ENCODE measurements at places on chromosomes 12 and 14.

DNA sequence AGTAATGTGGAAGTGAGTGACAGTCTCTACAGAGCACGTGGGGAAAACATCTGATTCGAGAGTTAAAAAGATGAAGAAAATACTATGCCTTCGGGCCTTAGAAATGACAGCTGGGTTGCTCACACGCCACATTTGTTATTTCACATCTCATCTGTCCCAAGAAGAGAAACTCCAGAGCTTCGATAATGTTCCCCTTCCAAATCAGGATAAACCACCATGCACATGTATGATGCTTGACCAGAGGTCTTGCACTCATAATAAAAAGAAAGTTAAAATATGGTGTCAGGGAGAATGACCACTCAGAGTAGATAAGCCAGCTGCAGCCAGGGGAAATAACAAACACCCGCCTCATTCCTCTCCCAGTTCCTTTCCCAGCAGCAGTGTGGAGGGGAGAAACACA lies 34.6 kb downstream of the NIN start:
- no peak for DNase-seq

DNA sequence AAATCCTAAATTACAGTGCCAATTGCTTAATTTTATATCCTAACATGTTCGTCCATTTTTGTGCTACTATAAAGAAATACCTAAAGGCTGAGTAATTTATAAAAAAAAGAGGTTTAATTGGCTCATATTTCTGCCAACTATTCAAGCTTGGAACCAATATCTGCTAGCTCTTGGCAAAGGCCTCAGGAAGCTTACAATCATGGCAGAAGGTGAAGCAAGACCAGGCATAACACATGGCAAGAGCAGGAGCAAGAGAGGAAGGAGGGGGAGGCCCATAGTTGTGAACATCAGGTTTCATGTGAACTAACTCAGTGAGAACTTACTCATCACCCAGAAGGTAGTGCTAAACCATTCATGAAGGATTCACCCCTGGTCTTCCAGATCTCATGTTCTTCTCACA lies 494.3 kb downstream of the CCER1 start:
- no peak for DNase-seq

GRCh38 chr12:78121969-78122610 lies 291.4 kb downstream of the NAV3 start:
- DNase-seq = no peak

- DNase-seq = peak; percentile 46
Observed at GRCh38 chr12:79360936-79361335, 329.8 kb downstream of the PAWR start.

GRCh38 chr12:45268672-45269411 lies 52.9 kb downstream of the ANO6 start:
- DNase-seq = peak; percentile 98

DNA sequence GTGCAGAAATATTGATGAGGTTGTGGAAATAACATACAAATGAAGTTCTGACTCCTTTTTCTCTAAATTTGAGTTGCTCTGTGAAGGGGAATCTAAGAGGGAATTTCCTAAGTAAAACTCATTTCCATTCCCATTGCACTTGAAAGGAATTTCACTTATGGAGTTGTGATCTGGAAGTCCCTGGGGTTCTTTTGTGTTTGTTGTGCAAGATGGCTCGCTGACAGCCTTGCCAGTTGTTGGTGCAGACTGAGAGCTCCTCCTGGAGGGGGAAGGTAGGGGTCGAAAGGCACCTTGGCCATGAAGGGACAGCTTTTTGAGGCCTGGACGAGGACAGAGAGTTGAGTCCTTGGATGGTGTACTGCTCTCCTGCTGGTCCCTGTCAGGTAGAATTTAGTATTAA lies 72.0 kb downstream of the C12orf56 start:
- DNase-seq = no peak

- no peak for DNase-seq
Observed at GRCh38 chr12:14751986-14752385, 51.3 kb downstream of the WBP11 start.

DNA sequence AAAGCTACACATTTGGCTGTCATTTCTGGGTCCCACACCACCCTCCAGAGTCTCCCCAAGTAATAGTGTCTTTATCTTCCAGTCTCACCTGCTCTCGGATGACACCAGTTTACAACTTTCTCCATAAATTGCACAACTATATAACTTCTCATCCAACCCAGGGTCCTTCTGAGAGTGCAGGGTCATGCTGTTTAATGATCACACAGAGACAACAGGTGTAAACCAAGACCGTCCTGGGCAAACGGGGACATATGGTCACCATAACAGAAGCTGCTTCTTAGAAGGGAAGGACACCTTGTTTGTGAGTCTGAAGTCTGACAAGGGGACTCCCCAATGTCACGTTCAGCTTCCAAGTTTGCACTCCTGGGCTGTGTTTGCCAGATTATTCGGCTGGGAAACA lies 74.3 kb downstream of the MAP1LC3B2 start:
- no peak for DNase-seq

GRCh38 chr14:106846218-106846617 lies 1319.8 kb downstream of the TMEM121 start:
- DNase-seq = no peak

DNA sequence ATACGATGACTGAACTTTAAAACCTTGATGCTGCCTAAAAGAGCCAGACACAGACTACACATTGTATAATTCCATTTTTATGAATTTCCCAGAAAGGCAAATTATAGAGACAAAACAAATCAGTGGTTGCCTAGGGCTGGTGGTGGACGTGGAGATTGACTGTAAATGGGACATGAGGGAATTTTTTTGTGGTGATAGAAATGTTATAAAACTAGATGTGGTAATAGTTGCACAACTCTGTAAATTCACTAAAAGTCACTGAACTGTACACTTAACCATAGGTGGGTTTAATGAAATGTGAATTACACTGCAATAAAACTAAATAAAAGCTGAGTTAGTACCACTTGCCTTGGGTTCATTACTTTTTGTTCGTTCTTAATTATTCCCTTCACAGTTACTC lies 72.1 kb downstream of the PLEKHA5 start:
- DNase-seq = no peak

GRCh38 chr14:89247457-89248122 lies 169.4 kb downstream of the FOXN3 start:
- no peak for DNase-seq

DNA sequence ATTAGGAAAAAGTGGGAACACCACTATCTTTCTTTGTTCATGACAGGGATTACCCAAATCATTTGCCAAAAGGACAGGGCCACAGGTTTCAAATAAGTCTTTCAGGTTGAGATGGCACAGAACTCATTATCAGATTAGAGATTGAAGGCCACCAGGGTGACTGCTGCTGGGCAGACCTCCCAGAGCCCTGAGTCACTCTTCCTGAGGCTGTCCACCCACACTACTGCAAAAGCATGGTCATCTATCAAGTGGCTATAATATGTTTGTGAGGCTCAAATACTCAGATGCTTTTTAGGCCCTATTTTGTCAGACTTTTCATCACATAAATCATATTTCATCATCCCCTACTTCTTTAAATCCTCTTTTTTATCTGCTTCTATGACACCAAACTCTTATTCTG lies 155.3 kb upstream of the CCDC196 start:
- no peak for DNase-seq

DNA sequence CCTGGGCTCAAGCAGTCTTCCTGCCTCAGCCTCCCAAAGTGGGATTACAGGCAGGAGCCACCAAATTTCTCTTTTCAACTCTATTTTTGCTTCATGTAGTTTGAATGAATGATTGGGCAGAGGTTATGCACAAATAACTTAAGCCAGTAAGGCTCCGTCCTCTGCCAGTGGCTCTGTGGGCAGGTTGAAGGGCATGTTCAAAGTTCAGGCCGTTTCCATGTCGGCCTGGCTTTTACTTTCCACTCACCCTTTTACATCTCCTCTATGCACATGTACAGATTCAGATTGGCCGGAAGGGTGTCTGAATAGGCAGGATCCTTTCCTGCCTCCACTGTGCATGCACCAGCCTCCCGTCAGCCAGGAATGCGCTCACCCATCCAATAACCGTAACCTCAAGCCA lies 132.3 kb downstream of the EML1 start:
- no peak for DNase-seq

DNA sequence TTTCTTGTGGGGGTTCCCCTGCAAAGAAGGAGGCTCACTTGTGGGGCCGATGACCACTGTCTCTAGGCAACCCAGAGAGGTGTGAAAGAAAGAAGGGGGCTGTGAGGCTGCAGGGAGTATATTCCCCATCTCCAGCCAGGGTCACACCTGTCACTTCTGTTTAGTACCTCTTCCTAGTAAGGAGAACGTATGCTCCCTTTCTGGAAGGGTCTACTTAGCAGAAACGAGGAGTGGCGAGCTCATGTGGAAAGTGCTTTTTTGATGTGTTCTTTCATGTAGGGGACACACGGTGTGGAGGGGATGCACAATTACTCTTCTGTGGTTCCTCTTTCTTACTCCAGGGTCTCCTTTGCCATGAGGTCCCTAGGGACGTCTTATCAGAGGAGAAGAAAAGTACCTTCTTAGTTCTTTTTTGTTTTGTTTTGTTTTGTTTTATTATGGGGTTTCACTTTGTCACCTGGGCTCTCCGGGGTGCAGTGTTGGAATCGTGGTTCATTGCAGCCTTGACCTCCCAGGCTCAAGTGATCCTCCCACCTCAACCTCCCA lies 58.3 kb downstream of the PRKCH start:
- no peak for DNase-seq

- DNase-seq = peak; percentile 99
Observed at GRCh38 chr12:65536876-65537681, 258.6 kb downstream of the MSRB3 start.

GRCh38 chr12:122003651-122004611 lies 17.8 kb upstream of the BCL7A start:
- DNase-seq = no peak

- DNase-seq = peak; percentile 77
Observed at GRCh38 chr12:68557011-68557730, 53.5 kb upstream of the RAP1B start.

- DNase-seq = no peak
Observed at GRCh38 chr14:90676912-90677311, 139.3 kb downstream of the TTC7B start.

GRCh38 chr12:96211988-96212387 lies 17.8 kb downstream of the ELK3 start:
- DNase-seq = no peak

- DNase-seq = no peak
Observed at GRCh38 chr14:64174922-64175782, 119.0 kb downstream of the ESR2 start.

DNA sequence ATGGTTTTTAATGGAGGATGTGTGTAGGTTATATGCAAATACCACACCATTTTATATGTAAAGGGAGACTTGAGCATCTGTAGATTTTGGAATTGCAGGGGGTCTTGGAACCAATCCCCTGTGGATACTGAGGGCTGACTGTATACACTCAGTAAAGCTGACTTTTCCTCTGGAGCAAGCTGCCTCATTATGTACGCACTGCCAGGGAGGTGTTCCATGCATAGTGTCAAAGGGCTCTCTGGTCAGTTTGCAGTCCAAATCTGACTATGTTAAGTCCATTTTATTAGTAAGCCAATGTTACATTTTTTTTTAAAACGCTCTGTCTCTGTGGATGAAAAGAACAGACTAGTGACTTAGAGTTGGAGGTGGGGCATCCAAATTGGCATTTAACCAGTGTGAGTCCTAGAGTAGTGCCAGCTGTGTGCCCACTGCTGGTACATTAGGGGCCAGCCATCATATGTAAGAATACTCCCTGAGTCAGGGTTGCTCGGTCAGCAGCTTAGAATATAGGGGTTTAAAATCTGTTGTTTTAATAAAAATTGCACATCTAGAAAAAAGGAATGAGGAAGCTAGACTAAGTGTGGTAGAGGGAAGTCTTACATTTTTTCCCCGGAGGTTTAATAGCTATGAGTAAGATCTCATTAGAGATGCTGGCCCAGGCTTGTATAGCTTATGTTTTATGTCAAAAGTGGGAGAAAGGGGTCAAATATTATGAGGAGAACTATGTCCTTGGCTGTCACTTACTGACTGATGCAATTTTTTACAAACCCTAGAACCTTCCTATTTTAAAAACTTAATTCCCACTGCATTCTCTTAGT lies 87.0 kb downstream of the TESC start:
- no peak for DNase-seq

DNA sequence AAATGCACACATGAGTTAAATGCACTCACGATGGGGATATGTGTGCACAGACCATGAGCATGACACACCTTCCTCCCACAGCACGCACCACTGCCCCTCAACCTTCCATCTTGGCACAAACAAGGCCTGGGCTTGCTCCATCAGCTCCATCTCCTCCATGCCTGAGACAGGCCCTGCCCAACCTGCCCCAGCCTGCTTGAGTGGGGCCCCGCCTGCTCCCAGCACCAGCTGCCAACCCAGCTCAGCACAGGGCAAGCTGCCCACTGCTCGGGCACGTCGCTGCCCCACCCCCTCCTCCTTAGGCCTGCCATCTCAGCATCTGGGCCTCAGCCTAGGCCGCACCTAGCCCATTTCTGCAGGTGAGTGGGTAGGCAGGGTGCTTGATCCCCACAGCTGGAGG lies 27.6 kb upstream of the KRT78 start:
- DNase-seq = no peak

DNA sequence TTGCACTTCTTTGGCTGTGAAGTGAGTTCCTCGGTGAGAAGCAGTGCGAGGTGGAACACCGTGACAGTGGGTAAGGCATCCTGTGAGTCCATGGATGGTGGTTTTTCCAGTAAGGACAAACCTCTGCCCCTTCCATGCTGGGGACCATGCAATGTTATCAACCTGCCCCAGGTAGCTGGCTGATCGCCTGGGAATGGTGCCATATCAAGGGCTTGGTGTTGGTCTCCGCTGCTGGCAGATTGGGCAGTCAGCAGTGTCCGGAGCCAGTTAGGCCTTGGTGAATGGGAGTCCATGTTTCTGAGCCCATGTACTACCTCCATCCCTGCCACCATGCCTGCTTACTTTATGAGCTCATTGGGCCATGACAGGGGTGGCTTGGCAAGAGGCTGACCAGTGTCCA lies 114.7 kb upstream of the C14orf180 start:
- DNase-seq = no peak

- no peak for DNase-seq
Observed at GRCh38 chr14:22985894-22986507, 3.6 kb upstream of the AJUBA start.

GRCh38 chr14:46574978-46575375 lies 76.6 kb downstream of the RPL10L start:
- DNase-seq = no peak

DNA sequence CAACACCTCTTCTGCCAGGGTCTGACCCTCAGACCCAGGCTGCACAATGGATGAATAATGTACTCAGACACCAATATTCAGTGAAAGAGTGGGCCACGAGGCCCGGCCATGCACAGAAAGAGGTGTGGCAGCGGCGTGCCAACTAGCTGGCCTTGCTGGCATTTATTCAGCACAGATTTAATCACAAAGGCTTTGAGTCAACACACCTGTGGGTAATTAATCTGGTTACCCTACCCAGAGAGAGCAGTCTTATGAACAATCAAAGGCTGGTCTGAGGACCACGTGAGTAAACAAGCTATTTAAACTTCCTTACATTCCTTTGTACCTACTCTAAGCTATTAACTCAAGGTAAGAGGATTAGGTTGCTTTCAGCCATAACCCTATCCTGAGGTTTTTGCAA lies 324.8 kb downstream of the C12orf50 start:
- peak; percentile 83 for DNase-seq

GRCh38 chr12:107704041-107704440 lies 18.4 kb downstream of the PWP1 start:
- DNase-seq = no peak
